ENCODE measurements at places on chromosomes 1 and 21. TPM values are rescaled to one million over a fixed set of nuclear protein-coding genes. Genes with fewer than 3 reads are reported as not detected.
A peak's percentile ranks its signal among the peaks of the same experiment; 100 is the strongest.

DNA sequence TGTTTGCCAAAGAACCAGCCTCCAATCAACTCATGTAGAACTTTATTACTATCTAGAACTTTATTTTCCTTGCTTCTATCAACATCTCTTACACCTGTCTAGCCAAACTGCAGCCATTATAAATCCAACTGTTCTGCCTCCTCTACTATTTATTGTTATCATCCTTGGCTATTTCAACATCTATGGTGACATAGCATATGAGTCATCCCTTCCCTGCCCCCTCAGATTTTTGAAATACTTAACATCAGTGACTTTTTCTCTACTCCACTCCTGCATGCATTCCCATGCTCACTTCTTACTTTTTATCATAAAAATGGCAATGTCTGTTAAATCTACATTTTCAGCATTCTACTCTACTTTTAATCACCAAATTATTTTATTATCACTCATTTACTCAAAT lies 544.9 kb upstream of the NEGR1 start:
- DNase-seq, result peak; percentile 43

- DNase-seq, result no peak
These were observed 7.3 kb upstream of the AMIGO1 start for GRCh38 chr1:109516872-109517271.

- peak; percentile 32 for DNase-seq
These were observed 28.3 kb downstream of the VANGL2 start for GRCh38 chr1:160428655-160429054.

GRCh38 chr1:1215080-1215676 lies 1.2 kb upstream of the TNFRSF4 start:
- no peak for DNase-seq

GRCh38 chr21:27636656-27637055 lies 669.8 kb upstream of the ADAMTS5 start:
- DNase-seq, result peak; percentile 50

DNA sequence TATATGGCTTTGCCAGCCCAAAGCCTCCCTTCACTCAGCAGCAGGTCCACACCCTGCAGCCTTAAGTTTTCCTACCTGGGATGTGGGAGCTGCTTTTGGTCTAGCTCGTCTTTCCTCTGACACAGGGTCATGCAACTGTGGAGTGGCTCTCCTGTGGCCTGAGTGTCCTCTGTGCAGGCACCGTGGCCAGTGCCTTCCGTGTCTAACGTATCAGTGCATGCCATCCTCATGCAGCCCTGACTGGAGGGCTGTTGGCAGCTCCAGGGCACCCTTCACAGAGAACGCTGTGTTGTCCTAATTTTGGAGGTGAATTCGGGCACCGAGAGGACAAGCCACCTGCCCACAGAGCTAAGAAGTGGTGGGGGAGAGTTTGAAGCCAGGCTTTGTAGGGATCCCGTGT lies 25.7 kb upstream of the C1orf174 start:
- DNase-seq, result no peak

- peak; percentile 36 for DNase-seq
These were observed 78.2 kb downstream of the SLC16A1 start for GRCh38 chr1:112877750-112878149.

GRCh38 chr1:190022709-190023108 lies 455.0 kb downstream of the BRINP3 start:
- DNase-seq, result peak; percentile 49

GRCh38 chr1:21579791-21580190 lies 70.6 kb downstream of the ALPL start:
- no peak for DNase-seq

DNA sequence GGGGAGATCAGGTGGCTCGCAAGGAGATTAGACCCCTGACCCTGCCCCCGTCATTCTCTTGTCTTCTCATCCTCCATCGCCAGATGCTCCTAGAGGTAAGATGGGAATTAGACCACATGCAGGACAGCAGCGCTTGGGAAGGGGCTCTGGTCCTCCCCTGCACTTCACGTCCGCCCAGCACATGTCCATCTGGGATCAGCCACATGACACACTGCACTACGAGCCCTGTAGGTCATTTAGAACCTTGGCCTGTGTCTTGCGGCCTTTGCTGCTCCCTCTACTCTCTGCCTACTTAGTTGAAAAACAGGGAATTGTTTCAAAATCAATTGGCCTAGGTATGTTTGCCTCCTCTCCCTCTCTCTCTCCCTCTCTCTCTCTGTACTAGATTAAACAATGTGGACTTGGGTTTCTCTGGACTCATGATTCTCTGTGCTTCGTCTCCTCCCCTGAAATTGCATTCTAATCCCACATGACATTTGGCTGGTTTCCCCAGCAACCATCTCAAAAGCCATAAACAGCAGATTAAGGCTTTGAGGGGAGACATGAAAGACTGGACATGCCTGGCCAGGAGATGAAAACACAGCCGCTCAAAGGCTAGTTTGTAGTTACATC lies 3.8 kb upstream of the NCMAP start:
- peak; percentile 12 for DNase-seq

DNA sequence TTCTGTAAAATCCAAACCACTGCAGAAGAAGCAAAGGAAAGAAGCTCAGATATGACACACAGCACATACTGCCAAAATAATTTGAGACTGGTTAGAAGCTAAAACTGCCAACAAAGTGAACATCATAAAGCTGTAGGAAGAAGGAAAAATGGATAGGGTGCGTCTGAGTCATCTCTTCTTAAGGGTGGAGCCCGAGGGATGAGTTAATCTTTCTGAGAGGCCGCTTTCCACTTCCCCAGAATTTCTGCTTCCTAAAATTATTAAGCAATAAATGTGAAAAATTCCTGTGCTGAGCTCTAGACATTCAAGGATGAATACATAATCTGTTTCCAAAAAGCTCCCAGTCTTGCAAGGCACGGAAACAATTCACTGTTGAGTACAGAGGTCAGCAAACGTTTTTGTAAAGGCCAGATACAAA lies 20.1 kb downstream of the PPT1 start:
- peak; percentile 76 for DNase-seq

DNA sequence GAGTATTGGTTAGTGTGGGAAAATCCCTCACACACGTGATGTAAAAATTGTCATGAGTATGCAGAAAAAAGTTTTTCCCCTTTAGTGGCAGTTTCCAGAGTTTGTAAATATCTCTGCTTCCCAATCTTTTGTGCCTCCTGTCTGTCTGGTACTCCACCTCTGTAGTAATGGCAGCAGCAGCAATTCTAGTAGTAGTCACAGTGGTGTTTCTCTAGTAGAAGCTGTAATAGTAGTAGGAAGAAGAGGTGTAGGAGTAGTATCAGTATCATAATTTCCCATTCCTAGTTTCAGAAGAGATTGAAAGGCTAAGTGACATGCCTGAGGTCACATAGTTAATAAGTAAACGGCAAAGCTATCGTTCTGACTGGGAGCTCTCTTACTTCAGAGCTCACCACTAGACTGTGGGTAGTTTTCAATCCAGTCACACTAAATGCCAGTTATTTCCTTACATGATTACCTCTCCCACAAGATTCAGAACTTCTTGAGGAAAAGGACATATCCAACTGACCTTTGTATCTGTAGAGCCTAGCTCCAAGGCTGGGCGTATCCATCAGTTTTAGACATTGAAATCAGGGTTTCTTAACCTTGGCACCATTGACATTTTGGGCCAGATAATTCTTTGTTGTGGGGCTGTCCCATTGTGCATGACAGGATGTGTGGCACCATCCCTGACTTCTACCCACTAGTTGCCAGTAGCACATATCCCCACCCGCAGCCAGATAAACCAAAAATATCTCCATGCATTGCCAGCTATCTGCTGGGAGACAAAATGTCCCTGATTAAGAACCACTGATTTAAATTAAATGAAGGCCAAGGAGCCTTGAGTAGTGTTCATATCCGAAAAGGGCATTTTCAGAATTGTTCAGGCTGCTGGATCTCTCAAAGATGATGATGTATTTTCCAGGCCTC lies 135.9 kb downstream of the FGGY start:
- no peak for DNase-seq

DNA sequence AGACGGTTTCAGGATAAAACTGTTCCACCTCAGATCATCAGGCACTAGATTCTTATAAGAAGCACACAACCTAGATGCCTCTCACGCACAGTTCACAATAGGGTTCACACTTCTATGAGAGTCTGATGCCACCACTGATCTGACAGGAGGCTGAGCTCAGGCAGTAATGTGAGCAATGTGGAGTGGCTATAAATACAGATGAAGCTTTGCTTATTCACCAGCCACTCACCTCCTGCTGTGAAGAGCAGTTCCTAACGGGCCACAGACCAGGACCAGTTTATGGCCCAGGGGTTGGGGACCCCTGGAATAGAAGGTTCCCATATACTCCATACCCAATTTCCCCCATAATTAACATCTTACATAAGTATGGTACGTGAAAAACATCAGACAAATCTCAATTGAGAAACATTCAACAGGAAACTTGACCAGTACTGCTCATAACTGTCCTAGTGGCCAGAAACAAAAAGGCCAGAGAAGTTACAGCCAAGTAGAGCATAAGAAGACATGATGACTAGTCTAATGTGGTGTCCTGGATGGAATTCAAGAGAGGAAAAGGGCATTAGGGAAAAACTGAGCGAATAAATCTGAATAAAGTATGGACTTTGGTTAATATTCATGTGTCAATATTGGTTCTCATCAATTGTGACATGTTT lies 24.7 kb upstream of the IGSF5 start:
- peak; percentile 34 for DNase-seq

DNA sequence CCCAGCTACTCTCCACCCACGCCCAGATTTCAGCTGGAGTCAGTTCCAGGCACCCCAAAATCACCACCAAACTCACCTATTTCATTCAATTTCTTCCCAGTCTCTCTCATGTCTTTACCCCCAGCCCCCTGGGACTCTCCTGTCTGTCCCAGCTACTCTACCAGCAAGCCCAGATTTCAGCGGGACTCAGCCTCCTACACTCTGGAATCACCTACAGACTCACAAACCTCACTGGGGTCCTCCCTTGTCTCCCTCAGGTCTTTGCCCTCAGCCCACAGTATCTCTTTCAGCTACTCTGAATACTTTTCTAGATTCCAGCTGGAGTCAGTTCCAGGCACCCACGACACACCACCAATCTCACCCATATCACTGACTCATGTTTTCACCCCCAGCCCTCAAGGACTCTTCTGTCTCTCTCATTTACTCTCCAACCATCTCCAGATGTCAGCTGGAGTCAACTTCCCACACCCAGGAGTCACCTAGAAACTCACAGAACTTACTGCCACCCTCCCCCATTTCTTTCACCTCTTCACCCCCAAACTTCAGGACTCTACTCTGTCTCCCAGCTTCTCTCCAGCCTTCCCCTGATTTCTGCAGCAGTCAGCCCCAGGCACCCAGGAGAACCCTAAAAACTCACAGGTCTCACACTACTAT lies 1529.3 kb upstream of the TPTE start:
- no peak for DNase-seq

DNA sequence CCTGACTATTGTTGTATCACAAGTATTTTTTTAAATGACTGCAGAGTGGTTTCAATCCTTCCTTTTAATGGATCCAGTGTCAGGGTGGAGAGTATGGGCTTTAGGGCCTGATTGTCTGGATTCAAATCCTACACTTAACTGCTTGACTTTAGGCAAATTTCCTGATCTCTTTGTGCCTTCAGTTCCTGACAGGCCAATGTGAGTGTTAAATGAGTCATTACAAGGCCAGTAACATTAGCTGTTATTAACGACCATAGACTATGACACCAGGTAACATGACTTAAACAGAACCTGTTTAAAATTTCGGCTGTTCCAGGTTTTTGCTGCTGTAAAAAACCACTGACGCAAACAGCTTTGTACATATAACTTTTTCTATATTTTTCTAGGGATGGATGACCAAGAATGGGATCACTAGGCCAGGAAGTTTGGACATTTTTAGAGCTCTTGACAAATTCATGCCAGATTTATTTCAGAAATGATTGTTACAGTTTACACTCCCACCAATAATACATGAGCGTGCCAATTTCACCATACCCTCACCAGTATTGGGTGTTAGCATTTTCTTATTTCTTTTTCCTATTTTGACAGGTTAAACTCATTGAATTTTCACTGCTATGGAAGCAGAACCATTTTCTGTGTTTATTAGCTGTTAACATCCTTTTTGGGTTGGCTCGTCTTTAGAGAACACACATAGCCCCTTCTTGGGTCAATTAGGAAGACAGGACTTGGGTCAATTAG lies 11.3 kb downstream of the ZNF362 start:
- no peak for DNase-seq

DNA sequence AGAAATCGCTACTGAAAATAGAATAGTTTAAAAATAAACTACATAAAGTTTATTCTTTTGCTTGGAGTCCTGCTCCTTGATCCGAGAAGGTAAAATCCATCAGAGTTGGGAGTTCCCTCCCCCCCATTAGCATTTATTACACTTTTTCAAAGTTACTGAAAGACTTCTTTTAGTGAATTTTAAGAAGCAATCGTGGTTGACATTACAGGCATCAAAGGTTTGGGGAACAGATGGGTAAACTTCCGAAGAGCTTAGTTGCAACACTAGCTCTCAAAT lies 31.0 kb upstream of the NFIA start:
- no peak for DNase-seq

- no peak for DNase-seq
These were observed 22.2 kb downstream of the PADI3 start for GRCh38 chr1:17270891-17271765.

GRCh38 chr1:38203441-38203840 lies 156.8 kb upstream of the POU3F1 start:
- DNase-seq, result no peak

- no peak for DNase-seq
These were observed 319.0 kb upstream of the C1orf174 start for GRCh38 chr1:4219111-4219510.

DNA sequence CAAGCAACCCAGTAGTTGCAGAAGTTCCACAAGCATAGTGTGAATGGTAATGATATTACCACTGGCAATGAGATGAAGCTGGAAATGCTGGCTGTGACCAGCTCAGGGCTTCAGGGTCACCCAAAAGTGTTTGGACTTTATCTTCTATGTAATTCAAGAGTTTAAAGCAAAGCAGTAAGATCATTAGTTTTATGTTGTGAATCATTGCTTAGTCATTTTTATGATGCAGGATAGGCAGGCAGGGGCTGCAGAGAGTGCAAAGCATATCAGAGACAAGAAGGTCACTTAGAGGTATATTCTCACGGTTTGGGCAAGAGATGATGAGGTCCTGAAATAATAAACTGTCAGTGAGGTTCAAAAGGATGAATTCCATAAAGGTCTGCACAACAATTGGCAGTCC lies 147.4 kb downstream of the OLFM3 start:
- no peak for DNase-seq

DNA sequence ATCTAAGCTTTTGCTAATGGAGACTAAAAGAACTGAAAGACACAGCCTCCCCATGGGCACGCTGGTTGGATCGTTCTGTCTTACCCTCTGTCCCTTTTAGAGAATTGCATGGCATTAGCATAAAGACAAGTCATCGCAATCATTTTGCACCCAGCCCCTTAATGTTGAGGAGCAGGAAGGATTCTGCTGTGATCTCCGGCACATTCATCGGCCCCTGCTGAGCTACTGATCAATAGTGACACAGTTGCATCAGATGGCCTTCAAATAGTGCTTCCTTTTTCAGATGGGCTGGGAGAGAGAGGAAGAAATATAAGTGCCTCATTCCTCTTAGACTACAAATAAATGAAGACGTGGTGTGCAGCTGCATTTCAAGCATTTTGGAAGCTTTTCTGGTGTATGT lies 75.4 kb downstream of the NOS1AP start:
- DNase-seq, result no peak

C21orf91 gene
- 5.8 TPM for total RNA-seq

TMEM200B gene
- 0.17 TPM for total RNA-seq

CD84 gene
- total RNA-seq, result not detected

PGBD5 gene
- 0.06 TPM for total RNA-seq

SLC35D1 gene
- total RNA-seq, result 41.3 TPM

C4BPB gene
- not detected for total RNA-seq

CFAP141 gene
- not detected for total RNA-seq

OR2T29 gene
- total RNA-seq, result not detected

LCE1A gene
- total RNA-seq, result not detected

RAP1GAP gene
- total RNA-seq, result 0.06 TPM

UTS2 gene
- total RNA-seq, result not detected

HMGCS2 gene
- total RNA-seq, result not detected

CLCC1 gene
- total RNA-seq, result 19.4 TPM
